ENCODE measurements at places on chromosomes 7 and 10. TPM values are rescaled to one million over a fixed set of nuclear protein-coding genes. Genes with fewer than 3 reads are reported as not detected.

DNA sequence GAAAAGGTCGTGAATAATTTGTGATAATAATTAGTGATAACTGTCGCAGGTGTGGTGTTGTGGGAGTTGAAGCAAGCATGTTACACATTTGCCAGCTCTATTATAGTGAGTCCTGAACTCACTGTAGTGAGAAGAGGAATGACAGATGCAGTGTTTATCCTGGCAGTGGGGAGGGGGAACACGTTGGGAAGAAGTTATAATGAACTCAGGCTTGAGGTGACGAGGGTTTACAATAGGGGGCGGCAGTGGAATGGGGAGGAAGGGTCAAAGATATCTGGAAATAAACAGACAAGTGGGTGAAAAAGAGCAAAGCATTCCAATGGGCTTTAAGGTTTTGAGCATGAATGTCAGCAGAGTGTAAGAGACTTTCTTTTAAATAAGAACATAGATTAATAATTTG lies 49.6 kb downstream of the ITPRID1 start:
- no peak for DNase-seq

DNA sequence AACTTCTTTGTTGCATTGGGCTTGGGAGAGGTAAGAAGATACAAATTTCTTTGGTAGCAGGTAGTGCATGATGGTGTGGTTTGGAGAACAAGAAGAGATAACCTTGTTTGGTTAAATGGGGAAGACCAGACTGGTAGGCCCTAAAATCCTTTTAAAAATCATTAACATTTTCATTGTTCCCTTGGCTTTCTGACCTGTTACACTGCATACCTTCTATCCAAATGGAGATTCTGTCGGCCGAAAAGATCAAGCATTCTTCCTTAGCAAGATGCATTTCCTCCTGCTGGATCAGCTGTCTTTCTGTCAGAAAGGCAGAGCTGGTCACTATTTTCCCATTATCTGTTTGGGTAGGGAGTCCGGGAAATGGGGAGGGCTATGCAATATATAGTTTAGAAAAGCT lies 33.7 kb downstream of the AGK start:
- no peak for DNase-seq

The ZNF316 gene
- total RNA-seq, result 39.9 TPM

DNA sequence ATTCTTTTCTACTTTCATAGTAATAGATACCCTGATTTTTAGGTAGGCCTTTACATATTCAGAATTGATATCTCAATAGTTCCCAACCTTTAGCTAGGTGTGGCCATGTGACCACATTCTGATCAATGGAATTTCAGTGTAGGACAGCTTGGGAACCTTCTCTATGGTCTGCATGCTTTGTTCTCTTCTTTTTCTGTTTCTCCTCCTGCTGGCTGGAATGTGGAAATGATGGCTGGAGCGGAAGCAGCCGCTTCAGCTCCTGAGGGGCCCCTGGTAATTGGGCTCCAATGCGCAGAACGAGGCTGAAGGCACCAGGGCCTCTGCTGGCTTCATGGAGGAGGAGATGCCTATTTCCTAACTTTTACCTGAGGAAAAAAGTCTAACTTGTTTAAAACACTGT lies 152.6 kb downstream of the ZMYND11 start:
- no peak for DNase-seq

DNA sequence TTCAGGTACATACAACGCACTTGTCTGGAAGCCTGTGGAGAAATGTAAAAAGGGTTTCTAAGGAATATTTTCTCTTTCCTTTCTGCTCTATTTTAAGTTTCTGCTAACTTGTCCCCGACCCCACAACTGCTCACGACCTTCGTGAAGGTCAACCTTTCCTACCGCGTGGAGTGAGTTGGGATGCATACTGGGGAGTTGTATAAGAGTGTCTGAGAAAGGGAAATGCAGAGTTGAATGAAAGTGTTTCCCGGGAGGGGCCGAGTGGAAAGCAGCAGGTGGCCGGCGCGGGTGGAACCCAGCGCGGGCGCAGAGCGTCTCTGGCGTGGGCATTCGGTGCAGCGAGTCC lies 17.9 kb upstream of the ACBD5 start:
- DNase-seq, result no peak

The WEE2 gene
- total RNA-seq, result not detected

GRCh38 chr7:98613601-98614425 lies 3.3 kb upstream of the NPTX2 start:
- no peak for DNase-seq

DNA sequence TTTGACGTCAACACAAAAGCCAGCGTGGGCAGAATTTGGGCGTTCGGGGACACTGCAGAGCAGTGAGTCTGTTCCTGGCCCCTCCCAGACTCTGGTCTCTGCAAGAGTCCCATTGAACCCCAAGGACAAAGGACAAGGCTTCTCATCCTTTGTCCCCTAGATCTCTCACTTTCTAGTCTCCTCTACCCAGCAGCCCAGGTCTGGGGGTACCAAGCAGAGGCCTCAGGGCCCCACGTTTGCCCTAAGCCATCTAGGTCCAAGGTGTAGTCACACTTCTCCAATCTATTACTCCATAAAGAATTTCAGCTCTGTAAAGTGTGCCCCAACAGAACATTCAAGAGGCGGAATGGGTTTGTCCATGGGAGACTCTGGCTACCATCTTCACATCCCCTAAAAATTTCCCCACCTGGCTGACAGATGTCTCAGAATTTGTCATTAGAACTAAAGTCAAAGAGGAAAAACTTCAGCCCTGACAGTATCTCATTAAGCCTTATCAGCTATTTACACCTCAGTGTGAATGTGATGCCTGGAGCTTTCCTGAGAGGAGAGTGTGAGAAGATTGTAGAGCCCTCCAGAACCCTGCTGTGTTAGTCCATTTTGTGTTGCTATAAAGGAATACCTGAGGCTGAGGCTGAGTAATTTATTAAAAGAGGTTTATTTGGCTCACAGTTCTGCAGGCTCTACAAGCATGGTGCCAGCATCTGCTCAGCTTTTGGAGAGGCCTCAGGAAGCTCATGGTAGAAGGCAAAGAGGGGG lies 81.4 kb upstream of the HABP2 start:
- no peak for DNase-seq

DNA sequence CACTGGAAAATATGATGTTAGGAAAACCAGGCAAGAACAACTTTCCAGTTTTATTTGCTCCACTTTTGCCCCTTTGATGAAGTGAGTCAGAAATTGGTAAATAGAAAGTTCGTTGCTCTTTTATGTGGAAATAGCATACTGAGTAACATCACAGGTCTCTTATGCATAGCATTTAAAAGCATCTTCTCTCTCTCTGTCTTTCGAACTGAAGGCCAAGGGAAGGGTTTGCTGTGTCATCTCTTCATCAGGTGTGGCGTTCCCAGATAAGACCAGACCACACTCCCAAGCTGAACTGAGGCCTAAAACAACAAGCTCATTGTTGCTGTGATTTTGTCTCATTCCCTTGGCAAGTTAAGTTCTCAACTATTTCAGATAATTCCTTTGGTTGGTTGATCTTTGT lies 131.8 kb upstream of the GRB10 start:
- no peak for DNase-seq

DNA sequence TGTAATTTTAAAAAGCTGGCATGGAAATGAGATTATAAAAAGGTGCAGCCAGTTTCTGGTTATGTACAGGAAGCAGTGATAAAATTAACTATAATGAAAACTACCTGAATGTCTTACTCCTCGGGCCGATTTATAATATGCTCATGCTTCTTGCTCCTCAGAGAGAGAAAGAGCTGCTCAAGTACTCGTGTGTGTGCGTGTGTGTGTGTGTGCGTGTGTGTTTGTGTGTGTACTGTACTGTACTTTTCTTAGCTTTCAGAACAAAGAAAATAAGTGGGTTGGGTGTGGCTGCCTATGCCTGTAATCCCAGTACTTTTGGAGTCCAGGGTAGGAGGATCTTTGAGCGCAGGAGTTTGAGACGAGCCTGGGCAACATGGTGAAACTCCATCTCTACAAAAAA lies 96.6 kb upstream of the NMT2 start:
- no peak for DNase-seq

- no peak for DNase-seq
Observed at GRCh38 chr10:20065814-20066213, 249.6 kb downstream of the PLXDC2 start.

- no peak for DNase-seq
Observed at GRCh38 chr7:125370502-125370901, 440.9 kb upstream of the POT1 start.

DNA sequence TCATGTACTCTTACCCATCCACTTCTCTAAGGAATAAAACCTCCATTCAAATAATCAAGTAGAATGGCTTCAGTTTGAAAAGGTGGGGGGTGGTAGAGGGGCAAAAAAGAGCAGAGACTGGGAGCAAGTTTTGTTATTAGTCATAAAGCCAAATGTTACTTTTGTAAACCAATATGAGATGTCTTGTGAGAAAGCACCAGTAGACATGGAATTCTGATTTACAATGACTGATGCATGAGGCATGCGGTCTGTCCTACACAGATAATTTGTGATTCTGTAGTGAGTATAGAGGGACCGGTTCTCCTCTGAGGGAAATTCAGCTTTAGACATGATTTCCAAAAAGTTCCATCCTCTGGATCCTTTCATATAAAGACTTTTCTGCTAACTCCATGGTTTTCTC lies 12.9 kb upstream of the ABCA13 start:
- DNase-seq, result no peak
